ENCODE measurements at places on chromosomes 3 and 15.

DNA sequence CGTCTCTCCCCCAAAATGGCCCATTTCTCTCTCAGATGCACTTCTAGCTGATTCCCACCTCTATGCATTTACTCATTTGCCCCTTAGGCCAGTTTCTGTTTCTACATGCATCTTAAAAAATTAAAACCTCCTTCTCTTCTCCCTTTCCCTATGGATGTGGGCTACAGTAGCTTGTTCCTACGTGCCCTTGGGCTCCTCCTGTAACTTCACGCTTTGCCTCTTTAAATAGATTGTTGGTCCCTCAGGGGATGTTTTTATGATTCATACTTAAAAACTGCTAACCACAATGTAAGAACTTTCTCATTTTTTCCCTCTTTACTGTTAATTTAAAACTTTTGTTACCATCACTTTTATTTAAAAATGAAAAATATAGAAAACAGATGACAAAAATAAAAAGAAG is 185.6 kb upstream of the MRPL3 start:
- DNase-seq: no peak

GRCh38 chr15:74400313-74400860 is 32.9 kb upstream of the CYP11A1 start:
- DNase-seq: no peak

- DNase-seq: no peak
These were observed 11.4 kb downstream of the ZFAND6 start for GRCh38 chr15:80070840-80071239.

DNA sequence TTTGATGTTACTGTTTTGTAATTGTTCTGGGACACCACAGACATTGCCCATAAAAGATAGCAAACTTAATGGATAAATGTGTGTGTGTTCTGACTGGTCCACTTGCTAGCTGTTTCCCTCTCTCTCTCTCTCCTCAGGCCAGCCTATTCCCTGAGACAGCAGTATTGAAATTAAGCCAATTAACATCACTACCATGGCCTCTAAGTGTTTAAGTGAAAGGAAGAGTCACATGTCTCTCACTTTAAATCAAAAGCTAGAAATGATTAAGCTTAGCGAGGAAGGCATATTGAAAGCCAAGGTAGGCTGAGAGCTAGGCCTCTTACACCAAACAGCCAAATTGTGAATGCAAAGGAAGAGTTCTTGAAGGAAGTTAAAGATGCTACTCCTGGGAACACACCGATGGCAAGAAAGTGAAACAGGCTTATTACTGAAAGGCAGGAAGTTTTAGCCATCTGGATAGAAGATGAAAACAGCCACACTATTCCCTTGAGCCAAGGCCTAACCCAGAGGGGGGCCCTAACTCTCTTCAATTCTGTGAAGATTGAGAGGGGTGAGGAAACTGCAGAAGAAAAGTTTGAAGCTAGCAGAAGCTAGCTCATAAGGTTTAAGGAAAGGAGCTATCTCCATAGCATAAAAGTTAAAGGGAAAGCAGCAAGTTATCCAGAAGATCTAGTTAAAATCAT is 295.1 kb downstream of the CHST2 start:
- DNase-seq: no peak

DNA sequence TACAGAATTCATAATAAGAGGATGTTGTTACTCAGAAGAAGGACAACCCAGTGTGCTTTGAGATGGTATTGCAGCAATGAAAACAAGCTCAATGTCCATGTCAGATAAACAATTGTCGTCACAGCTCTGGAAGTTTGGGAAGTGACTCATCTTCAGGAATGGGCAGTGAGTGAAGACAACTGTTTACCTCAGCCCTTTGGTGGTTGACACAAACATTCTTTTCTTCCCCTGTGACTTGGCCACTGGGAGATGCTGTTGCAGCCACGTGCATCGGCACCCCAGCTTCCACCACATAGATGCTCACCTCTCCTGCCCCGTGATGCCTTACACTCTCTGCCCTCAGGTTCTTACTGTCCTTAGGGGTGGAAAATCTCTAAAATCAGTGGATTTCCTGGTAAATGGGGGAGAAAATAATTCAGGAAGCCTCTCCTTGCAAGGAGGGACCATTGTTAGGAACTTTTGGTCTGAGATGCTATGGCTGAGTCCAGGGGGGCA is 114.1 kb upstream of the GALNT15 start:
- DNase-seq: no peak

GRCh38 chr3:58009026-58009748 is 965 bp downstream of the FLNB start:
- no peak for DNase-seq

DNA sequence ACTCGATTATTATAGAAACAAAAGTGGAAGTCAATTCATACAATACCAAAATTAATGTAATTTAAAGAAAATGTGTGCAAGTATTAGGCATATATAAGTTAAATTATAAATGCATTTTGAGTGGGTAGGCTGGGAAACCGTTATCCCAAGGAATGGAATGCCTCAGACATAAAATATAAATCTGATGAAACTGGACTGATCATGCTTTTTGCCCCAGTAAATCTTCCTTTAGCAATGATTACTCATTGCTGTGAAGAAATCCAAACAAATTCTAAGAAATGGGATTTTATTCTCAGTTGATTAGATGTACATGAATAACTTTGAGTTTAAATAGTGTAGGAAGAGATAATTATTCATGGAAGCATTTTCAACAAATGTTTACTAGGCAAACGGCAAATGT is 185.5 kb upstream of the KCNMB2 start:
- DNase-seq: no peak

DNA sequence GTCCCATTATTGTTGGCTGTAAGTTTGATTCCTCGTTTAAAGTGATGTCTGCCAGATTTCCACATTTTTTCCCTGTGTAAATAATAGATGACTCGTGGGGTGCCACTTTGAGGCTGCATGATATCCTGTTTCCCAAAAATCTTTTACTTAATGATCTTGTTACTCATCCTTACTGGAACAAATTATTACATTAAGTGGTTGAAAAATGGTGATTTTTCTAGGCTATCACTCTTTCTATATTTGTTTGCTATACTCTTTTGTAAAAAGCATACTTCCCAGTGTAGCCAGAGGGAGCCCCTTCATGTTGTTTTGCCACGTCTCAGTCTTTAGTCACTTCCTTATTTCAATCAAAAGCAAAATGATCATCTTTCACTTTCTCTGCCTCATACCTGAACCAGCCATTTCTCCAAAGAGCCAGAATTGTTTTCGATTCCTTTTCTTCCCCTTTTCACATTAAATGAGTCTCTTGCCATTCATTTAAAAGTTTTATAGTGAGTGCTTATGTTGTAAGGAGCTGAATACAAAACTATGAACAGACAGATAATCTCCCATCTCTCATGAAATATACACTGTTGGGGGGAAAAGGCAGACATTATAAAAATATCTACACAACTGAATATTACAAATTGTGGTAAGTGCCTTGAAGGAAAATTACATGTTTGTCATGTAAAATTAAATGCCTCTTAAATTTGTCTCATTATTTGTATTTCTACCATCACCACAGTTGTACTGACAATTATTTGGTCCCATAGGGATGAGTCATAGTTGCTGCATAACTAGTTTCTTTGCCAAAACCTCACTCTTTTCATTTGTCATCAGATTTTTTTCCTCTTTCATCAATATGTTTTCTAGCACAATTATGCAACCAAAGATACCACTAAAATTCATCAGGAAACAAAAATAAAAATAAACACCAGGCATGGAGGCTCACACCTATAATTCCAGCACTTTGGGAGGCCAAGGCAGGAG is 41.5 kb downstream of the ADGRG7 start:
- peak; percentile 59 for DNase-seq

DNA sequence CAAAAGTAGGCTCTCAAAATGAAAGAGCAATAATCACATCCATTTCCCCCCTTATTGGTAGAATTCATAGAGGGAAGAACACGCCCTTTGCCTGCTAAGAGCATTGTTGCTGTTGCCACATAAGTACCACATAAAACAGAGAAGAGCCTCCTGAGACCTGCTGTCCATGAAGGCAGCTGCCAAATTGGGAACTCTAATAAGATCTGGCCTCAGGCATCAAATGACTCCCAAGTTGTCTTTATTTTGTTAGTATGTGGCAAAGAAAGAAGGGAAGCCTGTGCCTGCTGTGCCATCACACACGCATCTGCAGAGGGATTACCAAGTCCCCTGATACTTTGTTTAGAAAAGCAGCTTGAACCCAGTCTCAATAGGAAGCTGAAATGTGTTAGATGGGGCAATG is 23.9 kb downstream of the VGLL3 start:
- DNase-seq: no peak

DNA sequence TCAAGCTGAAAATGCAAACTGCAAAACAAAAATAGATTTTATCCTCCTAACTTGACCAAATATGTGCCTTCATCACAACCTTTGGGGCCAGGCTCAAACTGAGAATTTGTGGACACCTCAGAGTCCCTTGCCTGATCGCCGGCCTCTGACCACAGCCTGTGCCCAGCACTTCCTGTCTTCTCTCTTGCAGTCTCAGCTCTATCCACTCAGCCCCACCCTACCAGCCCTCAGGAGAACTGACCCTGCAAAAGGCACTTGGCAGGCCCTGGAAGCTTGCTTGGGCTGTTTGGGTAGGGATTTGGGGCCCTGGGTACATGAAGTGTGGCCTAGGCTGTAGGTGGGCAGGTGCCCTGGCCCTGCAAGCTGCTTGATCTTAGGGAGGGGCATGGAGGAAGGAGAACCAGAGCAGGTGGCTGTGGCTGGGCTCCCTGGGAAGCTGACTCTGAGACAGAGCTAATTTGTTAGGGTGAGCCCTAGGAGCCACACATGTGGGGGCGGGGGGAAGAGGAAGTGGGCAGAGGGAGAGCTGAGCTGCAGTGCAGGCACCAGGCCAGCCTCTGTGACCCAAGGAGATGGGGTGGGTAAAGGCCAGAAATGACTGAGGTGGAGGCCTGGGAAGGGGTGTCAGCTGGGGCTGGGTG is 8.6 kb downstream of the CLEC3B start:
- DNase-seq: no peak

- no peak for DNase-seq
These were observed 149.1 kb downstream of the SEMA6D start for GRCh38 chr15:47866446-47866845.

- DNase-seq: no peak
These were observed 701.2 kb downstream of the NLGN1 start for GRCh38 chr3:174098746-174099145.

DNA sequence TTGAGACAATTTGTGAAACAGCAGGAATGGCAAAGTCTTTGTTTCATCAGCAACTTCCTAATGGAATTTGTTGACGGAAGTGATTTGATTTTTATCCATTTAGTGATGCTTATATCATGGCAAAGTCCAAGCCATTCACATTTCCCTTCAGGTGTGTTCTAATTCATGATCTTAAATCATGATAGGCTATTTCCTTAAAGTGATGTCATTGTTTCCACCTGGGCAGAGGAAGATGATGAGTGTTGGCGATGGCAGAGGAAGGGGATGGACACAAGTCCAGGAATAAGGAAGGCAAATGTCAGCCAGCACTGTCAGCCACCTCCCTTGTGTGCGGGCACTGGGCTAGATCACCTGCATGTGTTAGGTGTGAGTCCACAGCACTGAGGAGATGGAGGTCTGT is 49.9 kb downstream of the EEFSEC start:
- DNase-seq: no peak

GRCh38 chr3:88142094-88142624 is 7.6 kb upstream of the C3orf38 start:
- DNase-seq: no peak

DNA sequence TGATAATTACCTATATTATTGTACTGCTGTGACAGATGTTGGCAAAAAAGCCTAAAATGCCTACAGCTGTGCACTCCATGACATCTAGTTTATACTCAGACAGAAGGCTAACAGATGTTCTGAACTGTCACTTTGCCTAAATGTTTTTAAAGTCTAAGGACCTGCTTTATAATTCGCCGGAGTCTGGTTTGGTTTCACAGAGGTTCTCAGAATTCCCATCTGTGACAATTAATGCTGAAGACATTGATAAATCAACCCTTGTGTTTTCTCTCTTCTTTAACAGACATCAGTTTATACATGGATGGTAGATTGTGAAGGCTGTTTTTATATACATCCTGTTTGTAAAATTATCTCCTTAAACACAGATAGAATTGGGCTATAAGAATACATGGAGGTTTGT is 19.8 kb upstream of the SOX2 start:
- no peak for DNase-seq

- DNase-seq: no peak
These were observed 27.9 kb downstream of the EHD4 start for GRCh38 chr15:41944313-41944940.

DNA sequence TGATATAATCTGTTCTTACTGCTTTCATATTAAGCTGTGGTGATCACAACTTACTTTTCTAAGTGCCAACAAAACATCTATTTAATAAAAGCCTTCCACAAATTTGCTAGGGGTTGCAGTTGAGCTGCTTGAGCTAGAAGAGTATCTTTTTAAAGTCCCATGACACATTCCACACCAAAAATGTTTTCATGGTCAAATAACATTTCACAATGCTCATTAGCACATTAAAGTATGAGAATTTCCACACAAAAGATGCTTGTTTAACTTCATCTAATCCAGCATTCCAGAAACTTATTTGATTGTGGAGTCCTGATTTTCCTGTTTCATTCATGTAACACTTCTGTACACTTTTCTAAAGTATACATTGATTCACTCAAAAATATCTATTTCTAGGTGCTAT is 876.1 kb upstream of the CFAP20DC start:
- DNase-seq: no peak

- DNase-seq: no peak
These were observed 462.1 kb upstream of the ADAMTS9 start for GRCh38 chr3:65149877-65150276.

GRCh38 chr3:171792531-171792930 is 17.8 kb downstream of the PLD1 start:
- no peak for DNase-seq

DNA sequence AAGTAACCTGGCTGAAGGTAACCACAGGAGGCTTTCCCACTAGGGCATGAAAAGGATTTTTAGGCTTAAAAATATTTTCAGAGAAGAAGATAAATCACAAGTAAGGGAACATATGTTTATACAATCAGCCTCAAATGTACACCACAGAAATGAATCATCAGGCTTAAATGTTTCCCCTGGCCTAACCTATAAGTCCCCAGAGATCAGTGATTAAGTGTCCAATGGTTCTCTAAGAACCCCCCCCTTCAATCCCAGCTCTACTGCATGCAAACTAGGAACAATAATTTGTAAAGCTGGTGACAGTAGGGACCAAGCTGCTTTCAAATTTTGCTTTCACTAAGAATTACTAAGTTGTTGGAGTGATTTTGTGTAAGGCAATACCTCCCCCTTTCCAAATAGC is 431.6 kb upstream of the LMCD1 start:
- DNase-seq: no peak

GRCh38 chr3:45690336-45691035 is 1.3 kb downstream of the SACM1L start:
- no peak for DNase-seq

- DNase-seq: no peak
These were observed 10.0 kb upstream of the ARL8B start for GRCh38 chr3:5112043-5112442.

DNA sequence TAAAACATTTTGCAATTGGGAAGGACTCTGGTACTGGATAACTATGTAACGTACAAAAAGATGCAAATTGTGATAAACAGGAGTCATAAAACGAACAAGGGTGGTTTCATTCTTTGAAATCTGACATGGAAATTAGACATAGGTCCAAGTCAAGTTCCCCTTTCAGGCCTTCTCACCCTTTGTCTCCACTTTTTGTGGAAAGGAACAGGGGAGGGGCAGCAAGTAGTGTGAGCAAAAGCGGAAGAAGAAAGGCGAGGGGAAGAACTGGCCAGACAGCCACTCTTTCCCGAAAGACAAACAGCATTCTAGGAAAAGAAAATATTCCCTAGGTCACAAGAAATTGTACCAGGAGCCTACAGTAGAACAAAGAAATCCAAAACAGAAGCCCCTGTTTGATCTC is 52.6 kb downstream of the MCF2L2 start:
- DNase-seq: no peak

- no peak for DNase-seq
These were observed 72.0 kb downstream of the TFG start for GRCh38 chr3:100781301-100781700.
